Stimulated activated naive CD4-positive, alpha-beta T cell treated with Interleukin-2 at 50 U/mL for 16 hours (primary cell): ENCODE measurements at places on chromosomes 1 and 21.

- DNase-seq = peak; percentile 30
Measured at GRCh38 chr1:205504311-205505075, at the start of gene CDK18. CDK18 (plus strand) TSS chr1:205504669; CDS start chr1:205523168, 18,499 bp downstream.

DNA sequence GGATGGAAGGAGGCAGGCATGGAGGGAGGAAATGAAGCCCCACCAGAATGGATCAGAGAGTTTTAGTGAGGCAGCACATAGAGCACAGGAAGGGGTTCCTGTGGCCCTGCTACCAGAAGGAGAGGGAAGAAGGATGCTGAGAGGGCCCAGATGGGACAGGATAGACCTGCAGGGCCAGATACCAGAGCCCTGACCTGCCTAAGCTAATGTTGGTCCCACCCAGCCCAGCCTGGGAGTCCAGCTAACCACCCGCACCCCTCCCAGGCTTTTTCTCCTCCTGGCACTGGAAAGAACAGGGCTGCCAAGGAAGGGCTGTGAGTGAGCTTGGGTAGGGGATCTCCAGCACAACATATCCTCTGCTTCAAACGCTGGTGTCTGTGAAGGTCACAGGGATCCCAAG lies 6.9 kb downstream of the NECTIN4 start:
- DNase-seq = no peak

- DNase-seq = peak; percentile 46
Measured at GRCh38 chr1:66271216-66271903, 262.6 kb upstream of the SGIP1 start.

DNA sequence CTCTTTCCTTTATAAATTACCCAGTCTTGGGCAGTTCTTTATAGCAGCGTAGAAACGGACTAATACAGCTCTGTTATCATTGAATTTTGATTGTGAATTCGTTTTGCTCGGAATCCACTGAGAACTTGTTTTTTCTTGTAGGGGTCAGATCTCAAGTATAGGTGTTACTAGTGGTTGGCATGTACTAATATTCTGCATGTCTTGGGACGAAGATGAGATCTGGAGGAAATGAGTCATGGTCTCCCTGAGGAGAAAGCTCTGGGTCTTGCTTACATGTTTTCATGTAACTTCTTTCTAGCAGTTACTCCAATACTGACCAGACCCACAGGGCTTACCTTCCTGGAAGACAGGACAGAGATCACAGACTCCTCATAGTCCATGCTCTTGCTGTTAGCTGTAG lies 30.3 kb downstream of the ZSCAN20 start:
- DNase-seq = no peak

- DNase-seq = no peak
Measured at GRCh38 chr1:22930240-22930912, 42.3 kb downstream of the LACTBL1 start.
